ENCODE measurements at places on chromosomes 5 and 9.

GRCh38 chr5:79513308-79513703 lies 628 bp downstream of the HOMER1 start:
- no peak for DNase-seq

- no peak for DNase-seq
Measured at GRCh38 chr5:6829150-6829784, 116.0 kb downstream of the TENT4A start.

DNA sequence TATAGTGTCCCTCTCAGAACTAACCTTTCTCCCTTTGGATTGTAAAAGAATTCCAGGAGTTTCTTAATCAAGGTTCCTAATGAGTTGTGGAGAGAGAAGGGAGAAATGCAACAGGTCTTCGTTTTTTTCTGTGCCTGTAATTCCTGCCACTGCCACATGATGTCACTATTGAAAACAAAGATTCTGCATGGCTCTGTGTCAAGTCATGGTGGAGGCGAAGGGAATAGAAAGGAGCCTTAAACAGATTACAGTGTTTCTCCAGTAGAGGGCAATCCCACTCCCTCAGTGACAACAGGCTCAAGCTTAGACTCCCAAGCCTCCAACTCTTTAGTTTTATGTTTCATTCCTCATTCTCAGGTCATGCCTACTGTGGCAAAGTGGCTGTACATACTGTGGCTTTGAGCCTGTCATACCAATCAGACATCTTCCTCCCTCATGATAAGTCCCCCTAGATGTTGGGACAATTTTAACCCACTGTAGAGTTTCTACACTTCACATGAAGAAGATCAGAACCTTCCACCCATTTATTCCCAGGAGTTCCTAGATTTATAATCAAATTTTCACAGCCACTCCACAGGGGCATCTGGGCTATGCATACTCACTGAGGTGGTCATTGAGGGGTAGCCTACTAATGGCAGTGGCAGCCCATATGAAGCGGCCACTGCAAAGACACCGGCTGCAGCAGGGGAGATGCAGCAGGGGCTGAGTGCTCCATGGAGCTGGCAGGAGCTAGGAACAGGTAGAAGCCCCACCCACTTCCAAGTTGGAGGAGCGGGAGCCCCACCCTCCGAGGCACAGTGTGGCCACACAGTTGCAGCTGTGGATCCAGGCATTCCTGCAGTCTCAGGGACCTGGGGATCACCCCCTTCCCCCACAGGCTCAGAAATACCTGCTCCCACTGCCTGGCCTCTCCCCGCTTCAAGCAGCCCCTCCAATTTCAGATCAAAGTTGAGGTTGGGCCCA lies 97.4 kb upstream of the TRIM32 start:
- DNase-seq = no peak

DNA sequence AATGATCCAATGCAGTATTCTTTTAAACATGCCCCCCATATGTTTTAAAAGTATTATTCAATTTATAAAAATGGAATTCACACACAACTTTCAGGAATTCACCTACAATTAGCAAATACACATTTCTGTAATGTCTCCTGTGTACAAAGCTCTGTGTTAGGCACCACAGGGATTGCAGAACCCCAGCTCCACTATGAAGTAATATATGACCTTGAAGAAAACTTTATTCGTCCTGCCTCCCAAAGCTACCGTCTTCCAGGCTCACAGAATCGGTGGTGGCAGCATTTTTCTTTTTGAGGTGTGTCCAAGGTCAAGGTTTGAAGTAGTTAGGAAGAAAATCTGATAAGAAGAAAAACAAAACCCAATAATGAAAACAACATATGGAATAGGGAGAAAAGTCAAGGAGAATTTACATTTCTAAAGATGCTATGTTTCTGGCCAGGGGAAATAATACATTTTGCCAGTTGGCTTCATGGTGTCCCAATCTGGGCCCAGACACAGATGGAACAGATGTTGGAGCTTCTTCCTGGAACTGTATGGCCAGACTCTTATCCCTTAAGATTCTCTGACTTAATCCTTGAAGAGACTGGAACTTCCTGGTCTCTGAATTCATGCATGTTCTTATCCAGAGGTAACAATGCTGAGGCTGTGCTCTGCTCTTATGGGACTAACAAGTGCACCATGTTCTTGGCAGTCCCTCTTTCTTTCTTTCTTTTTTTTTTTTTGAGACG lies 22.0 kb upstream of the LVRN start:
- no peak for DNase-seq

DNA sequence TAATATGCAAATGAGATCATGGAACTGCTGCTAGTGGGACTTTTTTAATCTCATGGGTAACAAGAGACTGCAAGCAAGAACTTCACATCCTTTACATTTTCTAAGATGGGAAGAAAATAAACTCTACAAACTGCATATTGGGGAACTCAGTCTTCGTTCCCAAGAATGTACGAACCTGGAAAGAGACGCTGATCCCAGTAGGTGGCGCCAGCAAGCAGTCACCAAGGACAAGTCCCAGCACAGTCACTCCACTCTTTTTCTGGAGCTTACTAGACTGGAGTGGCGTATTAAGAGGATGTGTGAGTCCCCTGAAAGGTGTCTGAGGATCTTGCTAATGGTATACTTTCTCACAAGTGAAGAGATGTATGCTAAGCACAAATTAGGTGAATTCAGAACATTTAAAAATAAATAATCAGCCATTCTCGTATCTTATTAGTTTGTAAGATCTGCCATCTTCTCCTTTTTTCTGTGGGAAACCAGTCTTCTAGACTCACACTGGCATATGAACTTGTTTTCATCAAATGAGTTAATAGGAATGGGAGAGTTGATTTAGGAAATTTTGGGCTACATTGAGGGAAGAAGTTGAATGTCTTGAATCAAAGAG lies 16.0 kb upstream of the PUM3 start:
- no peak for DNase-seq

DNA sequence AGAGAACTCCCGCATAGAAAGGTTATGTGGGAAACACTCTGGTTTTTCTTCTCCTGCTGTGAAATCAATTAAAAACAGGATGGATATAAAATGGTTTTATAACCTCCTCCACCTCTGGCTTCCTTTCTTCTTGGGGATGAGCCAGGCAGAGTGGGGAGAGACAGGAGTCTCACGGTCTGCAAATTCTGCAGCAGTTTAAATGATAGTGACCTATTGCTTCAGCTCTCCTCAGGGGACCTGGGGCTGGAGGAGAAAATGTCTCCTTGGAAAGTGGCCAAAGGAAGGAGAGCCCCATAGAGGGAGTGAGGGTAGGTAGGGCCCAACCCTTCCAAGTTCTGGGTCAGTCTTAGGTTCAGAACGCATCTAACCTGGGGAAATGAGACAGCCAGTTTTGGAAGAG lies 118.8 kb downstream of the MTX3 start:
- DNase-seq = no peak

GRCh38 chr5:76526950-76527583 lies 96.1 kb downstream of the F2RL2 start:
- DNase-seq = no peak

DNA sequence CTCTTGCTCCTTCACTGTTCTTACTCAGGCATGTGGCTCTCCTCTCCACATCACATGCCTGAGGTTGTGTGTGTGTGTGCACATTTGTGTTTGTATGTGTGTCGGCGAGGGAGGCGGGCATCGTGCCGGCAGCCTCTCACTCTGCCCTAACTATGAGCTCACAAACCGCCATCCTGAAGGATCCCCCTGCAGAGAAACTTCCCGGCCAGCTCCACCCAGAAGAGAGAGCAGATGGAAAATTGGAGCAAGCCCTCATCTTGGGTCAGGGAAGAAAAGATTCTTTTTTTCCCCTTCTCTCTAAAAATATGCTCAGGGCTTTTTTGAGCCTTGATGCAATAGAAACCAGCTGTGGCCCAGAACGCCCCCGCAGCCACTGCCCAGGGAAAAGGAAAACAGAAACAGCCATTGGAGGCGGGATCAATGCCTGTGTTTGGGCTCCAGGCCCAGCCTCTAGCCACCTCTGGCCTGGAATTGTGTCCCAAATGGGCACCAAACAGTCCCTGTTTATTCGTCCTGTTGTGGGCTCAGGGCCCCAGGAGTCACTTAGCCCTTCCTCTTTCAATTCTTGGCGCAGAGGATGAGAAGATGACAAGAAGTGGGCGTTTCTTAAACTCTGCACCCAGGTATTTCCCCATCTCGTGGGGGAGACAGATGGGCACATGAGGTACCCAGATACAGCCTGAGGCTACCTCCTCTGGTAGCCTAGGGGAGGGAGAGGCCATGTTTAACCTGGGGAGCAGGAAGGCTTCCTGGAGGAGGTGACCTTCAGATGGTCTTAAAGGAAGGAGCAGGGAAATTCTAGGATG lies 151.5 kb downstream of the RGS3 start:
- no peak for DNase-seq

GRCh38 chr9:89988458-89988857 lies 383.6 kb downstream of the GADD45G start:
- DNase-seq = no peak

DNA sequence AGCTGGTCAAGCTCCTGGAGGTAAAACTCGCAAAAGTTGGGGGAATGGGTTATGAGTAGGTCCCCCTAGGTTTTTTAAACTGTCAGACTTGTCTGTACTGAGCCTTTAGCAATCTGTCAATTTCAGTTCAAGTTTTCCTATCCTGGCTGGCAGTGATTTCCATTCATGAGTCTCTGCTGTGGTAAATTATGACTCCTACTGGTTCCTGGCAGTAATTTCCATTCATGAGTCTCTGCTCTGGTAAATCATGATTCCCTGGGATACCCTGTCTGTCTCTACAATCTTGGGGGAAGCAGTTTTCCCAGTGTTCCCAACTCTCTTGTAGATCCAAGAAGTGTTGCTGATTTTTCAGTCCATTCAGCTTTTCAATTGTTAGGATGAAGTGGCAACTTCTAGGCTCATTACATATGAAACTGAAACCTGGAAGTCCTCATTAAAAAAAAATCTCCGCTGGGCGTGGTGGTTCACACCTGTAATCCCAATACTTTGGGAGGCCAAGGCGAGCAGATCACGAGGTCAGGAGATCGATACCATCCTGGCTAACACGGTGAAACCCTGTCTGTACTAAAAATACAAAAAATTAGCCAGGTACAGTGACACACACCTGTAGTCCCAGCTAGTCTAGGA lies 91.3 kb upstream of the GPBP1 start:
- no peak for DNase-seq

- no peak for DNase-seq
Measured at GRCh38 chr5:43036409-43036808, 3.7 kb downstream of the ANXA2R start.

DNA sequence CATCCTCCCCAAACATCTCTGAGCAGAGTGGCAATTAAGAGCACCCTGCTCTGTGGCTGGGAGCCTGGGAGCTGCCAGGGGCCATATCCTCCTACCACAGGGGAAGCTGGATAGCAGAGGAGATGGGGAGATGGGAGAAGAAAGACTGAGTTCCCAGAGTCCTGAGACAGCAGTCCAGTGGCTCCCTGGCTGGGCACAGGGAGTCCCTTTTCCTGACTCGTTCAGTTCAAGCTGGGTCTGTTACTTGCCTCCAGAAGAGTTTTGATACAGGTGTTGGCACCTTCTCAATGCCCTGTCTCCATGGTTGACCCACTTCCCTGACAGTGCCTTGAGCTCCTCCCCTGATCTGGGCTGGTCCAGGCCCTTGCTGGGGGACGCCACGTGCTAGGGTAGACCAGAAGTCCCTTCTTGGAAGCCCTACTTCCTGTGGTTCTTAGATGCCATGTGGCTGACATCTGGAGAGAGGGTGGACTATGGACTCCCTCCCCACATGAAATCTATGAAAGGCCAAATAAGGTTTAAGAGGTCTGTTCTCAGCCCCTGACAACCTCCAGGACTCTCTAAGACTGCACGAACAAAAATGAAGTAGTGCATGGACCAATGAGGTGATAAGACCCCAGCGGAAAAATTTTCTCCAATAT lies 166.2 kb downstream of the AUH start:
- no peak for DNase-seq

- DNase-seq = no peak
Measured at GRCh38 chr9:72203205-72203803, 54.1 kb downstream of the GDA start.

DNA sequence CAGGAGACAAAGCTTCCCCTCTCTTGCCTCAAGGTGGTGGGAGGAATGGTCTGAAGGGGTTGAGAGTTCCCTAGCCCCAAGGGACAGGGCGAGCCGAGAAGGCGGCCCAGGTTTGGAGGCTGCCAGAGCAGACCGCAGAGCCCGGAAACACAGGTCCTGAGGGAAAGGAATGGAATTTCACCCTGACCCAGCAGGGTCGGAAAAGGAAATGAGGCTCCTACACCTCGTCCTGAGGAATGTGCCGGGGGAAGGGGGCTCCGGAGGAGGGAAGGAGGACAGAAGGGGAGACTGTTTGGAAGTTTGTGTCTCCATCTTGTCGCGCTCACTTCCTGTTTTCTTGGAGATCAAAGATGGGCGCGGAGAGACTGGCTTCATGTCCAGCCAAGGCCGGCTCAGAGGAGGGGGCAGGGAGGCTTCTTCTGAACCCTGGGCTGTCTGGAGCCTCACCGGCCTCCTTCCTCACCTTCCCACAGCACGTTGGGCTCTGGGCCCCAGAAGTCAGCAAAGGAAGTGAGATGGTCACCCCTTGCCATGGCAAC lies 9.6 kb downstream of the ENG start:
- no peak for DNase-seq

DNA sequence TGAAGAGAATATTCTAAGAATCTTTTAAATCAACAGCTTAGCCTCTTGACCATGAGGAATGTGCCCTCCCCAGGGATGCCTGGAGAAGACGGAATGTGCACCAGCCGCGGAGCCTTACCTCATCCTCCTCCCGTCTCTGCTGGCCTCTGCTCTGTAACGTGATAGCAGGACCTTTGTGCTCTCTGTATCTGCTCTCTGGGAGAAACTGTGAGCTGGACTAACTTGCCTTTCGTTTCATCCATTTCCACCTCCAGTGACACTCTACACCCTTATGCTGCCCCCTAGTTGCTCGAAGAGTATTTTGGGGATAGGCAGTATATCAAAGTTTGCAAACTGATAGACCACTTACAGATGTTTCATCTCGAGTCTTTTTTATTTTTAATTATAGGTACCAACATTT lies 141.4 kb downstream of the NPR3 start:
- no peak for DNase-seq

DNA sequence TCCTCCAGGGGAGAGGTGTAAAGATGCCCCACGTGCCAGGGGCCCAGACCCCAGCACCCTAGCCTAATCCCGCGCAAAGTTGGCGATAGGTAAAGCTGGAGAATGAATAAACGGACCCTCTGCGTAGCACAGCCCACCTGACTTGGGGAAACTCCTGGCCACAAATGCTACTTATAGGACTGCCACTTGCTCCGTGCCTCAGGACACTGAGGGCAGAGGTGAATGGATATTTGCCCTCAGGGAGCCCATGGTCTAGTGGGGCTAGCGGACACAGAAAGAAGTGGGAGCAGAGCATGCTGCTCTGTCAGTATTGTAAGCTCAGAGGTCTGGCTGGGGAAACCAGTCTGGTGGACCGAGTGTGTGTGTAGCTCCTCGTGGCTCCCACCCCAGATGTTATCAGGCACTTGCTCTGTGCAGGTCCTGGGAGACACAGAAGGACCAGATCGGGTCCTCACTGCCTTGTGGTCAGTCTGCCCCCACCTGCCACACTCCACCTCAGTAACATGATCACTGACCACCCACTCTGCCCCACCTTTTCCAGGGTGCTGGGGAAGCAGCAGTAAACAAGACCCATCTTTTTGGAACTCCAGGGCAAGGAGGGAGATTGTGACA lies 841 bp downstream of the GRK6 start:
- no peak for DNase-seq

GRCh38 chr5:54009357-54009756 lies 301.0 kb downstream of the ARL15 start:
- DNase-seq = no peak

- DNase-seq = no peak
Measured at GRCh38 chr5:1593903-1594356, 70.2 kb upstream of the LPCAT1 start.

GRCh38 chr5:127887282-127887681 lies 184.1 kb downstream of the CCDC192 start:
- no peak for DNase-seq
